ENCODE measurements at places on chromosomes 11 and 22. TPM values are rescaled to one million over a fixed set of nuclear protein-coding genes. Genes with fewer than 3 reads are reported as not detected.

DNA sequence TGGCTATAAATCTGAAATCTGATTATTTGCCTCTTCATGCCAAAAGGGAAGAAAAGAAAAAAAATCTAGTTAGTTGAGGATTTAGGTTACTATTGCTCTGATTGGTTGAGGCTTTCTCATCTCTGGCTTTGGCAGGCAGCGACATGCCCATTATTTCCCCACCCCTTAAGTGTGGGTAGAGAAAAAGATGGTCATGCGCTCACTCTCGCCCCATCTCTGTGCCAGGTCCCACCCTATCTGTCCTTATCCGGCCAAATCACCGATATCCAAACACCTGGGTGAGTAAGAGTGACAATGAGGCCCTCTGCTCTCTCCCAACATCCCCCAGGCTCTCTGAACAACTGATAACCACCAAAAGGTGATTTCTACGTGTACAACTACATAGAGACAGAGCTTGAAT is 31.2 kb upstream of the SNX19 start:
- DNase-seq = peak; percentile 94

GRCh38 chr11:130520271-130520671 is 71.8 kb downstream of the ADAMTS15 start:
- DNase-seq = no peak

DNA sequence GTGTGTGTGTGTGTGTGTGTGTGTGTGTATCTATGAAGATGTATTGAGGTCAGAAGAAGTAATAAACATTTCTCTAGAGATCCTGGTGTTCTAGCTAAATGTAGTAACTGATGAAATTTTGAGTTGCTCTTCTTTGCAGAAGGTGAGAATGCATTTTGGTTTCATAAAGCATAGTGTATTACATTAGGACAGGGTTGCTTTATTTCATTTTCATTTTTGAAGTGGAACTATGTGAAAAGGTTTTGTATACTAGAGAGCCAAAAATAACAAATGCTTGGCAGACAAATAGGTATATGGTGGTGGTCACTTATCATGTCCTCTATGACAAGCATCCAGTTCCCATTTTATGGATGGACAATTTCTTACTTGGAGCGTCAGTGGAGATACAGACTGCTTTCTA is 99.0 kb downstream of the CASP12 start:
- no peak for DNase-seq

DNA sequence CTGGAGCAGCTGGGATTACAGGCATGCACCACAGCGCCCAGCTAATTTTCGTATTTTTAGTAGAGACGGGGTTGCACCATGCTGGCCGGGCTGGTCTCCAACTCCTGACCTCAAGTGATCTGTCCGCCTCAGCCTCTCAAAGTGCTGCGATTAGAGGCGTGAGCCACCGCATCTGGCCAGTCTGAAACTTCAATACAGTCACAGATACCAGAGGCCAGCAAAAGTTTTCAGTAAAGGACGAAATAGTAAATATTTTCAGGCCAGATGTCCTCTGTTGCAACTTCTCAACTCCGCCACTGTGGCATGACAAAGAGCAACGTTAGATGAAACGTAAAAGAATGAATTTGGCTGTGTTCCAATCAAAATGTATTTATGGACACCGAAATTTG is 403.6 kb downstream of the MN1 start:
- DNase-seq = no peak

DNA sequence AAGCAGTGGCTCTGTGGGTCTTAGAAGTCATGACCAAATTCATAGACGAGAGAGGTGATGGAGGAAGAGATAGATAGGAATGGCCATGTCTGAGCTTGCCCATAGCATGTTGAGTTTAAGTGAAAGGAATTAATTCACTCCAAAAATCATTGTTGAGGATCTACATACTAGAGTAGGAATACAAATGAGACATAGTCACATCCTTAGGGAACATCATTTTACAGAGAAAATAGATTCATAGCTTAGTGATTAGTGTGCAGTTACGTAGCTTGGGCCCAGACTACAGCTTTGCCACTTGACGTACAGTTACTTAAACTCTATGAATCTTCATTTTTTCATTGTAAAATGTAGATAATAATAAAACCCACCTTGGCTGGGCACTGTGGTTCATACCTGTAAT is 21.4 kb upstream of the BMAL1 start:
- DNase-seq = peak; percentile 53

DNA sequence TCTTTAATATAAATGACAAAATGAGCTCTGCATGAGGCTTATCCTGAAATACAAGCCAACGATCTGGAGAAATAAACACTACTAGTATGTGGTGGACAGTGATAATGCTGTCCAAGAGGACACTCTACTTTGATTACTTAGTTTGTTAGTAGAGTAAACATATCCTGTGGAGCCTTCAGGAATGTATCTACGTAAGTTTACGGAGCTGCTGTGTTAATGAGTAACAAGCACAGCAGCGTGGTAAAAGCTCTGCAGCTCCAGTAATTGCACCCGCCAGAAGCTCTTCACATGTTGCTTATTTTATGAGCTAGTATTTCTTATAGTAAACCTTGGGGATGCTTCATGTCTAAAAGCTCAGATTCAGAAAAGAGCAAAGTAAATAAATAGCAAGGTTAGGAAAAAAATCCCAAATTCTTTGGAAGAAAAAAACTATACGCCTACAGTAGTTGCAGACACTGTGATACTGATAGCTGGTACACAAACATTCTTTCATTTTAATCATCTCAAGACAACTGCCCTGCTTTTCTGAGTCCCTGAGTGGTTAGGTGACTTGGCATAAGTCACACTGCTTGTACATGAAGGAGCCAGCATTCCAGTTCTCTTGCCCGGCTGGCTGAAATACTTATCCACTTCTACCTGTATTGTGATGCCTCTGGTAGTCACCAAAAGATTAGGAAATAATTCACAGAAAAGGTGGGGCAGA is 32.7 kb upstream of the CCDC34 start:
- DNase-seq = peak; percentile 40

GRCh38 chr11:122375687-122376399 is 259.8 kb upstream of the BLID start:
- DNase-seq = peak; percentile 74

- no peak for DNase-seq
Observed at GRCh38 chr22:36386351-36386899, 1.3 kb downstream of the MYH9 start.

DNA sequence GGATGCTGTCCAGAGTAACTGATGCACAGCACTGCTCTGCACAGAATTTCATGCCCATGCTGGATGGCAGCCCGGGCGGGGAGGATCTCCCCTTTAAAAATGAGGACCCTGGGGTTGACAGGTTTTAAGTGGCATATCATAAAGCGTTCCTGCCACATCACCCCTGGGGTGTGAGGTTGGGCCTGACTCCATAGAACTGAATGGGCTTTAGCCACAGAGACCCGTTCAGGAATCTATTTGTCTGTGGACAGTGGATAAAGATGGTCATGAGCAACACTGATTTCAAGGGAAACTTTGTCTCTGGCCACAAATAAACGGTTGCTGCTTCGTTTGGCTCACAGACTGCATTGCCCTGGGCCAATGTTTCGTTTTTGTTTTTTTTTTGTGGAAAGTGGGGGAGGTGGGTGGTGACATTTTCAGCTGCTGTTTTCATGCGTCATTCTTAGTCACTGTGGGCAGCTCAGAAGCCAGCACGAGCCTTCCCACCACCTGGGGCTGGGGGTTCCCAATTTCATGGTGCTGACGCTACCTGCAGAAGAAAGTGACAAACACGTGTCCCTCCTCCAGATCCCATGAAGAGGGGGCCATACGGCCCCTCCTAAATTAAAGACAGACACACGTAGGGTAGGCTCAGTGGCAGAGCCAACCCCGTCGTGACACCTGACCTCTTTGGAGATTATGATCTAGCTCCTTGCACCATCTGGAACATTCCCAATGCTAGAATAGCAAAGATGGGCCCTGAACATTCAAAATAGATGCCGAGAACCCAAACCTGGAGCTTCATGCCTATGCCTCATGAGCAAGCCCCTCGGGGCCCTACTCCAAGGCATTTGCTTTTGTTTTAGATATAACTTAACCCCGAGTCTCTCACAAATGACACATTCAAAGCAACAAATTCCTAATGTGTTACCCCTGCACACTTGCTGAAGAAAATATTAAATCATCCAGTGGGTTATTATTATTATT is 54.8 kb upstream of the PHF21B start:
- DNase-seq = peak; percentile 92

DNA sequence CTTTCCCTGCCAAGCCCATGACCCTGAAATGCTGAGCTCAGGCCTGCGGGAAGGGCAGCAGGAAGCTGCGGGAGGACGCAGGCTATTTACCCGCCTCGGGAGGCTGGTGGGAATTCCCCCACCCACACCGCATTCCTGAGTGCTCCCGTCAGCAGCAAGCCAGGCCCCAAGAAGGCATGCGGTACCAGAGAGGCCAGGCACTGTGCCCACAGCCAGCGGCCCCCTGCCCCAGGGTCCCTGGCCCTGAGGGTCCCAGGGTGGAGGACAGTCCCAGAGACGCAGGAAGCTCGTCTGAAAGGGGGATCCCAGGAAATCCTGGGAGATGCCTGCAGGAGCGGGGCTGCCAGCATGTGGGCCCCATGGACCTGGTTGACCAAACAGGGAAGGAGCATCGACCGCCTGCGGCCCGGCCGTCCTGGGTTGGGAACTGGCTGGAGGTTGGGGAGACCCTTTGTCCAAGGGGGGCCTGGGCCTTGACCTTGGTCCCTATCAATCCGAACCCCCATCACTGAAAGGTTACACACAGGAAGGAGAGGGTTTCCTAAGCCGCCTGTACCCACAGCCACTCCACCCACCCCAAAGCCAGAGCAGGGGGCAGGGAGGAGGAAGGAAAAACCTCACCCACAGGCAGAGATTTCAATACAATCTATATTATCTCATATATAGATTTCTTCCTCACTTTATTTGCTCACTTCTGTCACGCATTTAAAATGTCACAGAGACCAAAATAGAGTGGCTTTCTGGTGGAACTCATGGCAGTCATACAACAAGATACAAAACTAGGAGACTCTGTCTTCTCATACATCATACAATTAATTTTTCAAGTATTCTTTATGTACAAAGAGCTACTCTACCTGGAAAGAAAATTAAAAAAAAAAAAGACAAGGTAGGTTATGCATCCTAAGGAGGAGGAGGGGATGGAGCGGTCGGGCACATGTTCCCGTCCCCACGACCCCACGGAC is 17.1 kb downstream of the MAFF start:
- peak; percentile 96 for DNase-seq

- peak; percentile 37 for DNase-seq
Observed at GRCh38 chr22:22884010-22884887, 3.4 kb upstream of the IGLL5 start.

DNA sequence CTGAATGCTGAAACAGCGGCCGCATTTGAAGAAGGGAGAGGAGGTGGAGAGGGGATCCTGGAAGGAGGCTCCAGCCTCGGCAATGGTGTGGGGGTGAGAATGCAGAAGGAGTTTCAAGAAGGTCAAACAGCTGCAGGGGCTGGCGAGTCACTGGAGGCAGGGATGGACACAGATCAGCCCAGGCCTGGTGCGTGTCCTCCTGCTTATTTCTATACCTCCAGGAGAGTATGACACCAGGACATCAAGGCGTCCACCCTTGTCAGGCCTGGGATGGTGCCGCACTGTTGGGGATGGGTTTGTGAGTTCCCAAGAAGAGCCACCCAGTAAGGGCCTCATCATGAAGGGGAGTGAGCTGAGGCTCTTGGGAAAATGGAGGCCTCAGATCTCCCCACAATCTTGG is 23.1 kb downstream of the IGLL1 start:
- DNase-seq = no peak

DNA sequence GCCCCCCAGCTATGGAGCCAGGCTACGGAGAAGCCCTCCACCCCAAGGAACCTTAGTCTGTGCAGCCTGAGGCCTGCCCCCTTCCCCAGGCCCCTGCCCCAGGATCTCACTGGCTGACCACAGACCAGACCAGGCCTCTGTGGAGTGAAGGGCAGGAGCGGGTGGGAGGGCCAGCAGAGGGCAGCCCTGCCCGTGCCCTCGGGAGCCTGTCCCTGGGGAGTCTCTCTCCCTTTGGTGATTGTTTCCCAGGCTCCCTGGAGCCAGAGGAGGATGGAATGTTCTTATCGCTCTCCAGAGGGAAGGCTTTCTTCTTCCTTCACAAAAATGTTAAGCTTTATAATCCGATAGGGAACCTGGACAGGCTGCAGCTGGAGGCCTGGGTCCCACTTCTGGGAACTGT is 455.3 kb downstream of the SOX6 start:
- DNase-seq = no peak

DNA sequence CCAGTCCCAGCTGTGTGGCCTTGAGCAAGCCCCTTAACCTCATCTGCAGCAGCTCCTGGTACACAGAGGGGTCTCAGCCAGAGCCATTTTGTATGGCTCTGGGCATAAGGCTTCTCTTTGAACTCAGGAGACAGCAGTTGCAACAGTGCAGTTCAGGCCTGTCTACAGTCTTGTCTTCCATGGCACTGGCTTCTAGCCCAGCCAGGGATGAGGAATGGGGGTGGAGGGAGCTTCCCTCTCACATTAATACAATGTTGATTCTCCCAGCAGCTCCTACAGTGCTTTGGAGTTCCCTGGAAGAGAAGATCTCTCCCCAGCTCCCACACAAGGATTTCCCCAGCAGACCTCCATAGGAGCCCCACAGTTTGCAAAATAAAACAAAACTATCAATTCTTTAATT is 350.2 kb downstream of the BUD13 start:
- DNase-seq = no peak

GRCh38 chr22:27420817-27421361 is 380.7 kb downstream of the MN1 start:
- peak; percentile 82 for DNase-seq

- DNase-seq = no peak
Observed at GRCh38 chr11:46220313-46220712, 57.1 kb upstream of the CREB3L1 start.

DNA sequence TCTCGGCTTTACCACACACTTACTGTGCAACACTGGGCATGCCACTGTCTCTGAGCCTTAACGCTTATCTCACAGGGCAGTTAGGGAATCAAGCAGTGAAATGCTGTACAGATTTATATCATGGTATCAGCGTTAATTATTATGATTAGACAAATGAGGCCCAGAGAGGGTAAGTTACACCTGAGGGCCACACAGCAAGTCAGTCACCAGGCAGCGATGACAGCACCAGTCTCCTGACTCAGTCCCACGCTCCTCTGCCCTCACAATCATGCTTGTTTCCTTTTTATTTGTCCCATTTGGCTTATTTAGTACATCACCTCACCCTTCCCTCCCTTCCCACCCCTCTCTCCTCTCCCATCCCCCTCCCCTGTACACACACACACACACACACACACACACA is 12.2 kb downstream of the CHRDL2 start:
- DNase-seq = no peak

DNA sequence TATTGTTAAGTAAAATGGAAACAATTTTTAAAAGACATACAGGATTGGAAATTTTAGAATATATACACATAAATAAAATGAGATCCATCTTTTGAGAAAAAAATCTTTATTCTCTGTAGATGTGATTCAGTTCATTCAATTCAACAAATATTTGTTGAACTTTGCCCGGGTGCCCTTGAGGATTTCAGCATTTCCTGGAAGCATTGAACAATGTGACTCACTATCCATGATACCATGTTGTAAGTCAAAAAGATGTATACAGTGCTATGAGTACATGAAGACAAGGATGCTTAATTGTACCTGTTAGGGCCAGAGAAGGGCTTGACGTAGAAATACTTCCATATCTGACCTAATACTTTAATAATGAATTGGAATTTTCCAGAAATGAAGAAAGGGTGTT is 353.7 kb downstream of the METTL15 start:
- DNase-seq = no peak

- DNase-seq = no peak
Observed at GRCh38 chr11:131637469-131638175, 267.2 kb downstream of the NTM start.

The MICALL1 gene
- 368 TPM for total RNA-seq

The CRYBB1 gene
- not detected for total RNA-seq

Data from mammary epithelial cell (primary cell).